ENCODE measurements at places on chromosomes 16 and 17.

DNA sequence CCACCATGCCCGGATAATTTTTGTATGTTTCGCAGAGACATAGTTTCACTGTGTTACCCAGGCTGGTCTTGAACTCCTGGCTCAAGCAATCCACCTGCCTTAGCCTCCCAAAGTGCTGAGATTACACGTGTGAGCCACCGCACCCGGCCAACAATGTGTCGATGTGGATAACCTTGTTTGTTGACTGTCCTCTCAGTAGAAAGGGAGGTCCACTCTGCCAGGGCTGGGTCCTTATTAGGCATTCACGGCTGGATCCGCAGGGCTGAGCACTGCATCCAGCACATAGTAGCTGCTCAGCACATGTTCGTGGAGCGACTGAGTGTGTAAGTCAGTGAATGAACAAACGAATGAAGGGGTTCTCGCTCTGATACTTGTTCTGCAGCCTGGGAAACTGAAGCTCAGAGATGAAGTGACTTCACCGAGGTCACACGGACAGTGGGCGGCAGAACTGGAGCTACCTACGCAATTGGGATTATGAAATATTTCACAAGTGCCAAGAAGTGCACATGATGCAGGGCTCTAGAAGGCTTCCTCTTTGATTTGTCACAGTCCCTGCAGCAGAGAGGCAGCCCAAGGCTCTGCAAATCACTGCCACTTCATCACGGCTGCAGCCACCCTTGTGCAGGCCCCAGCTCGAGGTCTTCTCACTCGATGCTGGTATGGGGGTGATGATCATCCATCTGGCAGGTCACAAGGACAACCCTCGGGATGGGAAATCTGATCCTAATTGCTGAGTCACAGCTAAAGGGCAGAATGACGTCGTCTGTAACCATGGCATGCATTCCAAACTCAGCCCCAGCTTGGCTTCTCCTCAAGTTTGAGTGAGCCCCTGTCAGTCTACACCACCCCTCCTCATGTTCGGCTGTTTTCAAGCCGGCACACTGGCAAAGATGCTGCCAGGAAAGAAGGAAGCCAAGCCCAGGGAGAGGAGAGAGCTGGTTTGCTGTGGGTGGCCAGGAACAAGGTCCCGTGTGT, 28.0 kb upstream of the SNN start:
- DNase-seq: no peak

DNA sequence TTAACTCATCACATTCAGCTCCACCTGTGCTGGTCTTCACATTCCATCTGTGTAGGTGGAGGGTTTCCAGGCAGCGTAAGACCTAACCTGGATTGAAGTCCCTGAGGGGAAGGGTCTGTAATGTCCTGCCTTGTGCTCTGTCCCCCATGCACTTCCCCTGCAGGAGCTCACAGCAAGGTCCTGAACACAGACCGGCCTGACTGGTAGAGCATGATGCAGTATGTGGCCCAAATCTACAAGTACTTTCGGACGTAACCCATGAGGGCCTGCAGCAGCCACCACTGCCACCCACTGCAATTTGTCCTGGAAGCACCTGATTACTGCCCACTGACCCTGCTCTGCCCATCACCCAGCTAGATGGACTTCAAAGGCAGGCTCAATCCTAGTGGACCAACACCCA, 36.6 kb upstream of the ADORA2B start:
- DNase-seq: no peak

GRCh38 chr16:424033-424622, 1.3 kb upstream of the RAB11FIP3 start:
- DNase-seq: no peak

GRCh38 chr16:88922826-88923410, 54.1 kb downstream of the CBFA2T3 start:
- no peak for DNase-seq

GRCh38 chr16:86886651-86887050, 308.3 kb downstream of the FOXL1 start:
- DNase-seq: no peak

DNA sequence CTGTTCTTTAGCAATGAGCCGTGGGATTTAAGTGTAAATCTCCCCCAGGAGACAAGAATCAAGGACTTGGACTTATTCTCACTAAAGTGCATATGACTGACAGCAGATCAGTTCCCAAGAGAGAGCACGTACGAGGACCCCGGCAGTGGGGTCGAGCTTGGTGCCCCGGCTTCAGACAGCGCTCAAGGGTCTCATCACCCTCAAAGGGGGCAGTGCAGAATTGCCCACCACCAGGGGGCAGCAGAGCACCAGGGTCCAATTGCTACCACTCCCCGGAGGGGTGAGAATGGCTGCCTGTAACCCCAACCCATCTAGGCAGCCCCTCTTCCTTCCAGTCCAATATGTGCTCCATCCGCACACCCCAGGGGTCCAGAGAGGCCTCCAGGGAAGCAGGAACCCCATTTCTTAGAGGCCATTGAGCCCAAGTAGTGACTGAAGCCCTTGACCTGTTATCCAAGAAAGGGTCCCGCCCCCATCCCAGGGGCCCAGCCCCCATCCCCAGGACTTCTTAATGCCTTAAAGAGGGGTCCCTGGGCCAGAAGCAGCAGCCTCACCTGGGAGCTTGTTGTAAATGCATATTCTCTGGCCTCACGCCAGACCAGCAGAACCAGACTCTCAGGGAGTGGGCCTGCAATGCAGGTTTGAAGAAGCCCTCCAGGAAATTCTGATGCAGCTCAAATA, 86.1 kb downstream of the ZDHHC7 start:
- peak; percentile 58 for DNase-seq

- DNase-seq: peak; percentile 6
These were observed 243.2 kb upstream of the GSE1 start for GRCh38 chr16:85369741-85370528.

- DNase-seq: no peak
These were observed 1.8 kb downstream of the ALKBH5 start for GRCh38 chr17:18185391-18185790.

DNA sequence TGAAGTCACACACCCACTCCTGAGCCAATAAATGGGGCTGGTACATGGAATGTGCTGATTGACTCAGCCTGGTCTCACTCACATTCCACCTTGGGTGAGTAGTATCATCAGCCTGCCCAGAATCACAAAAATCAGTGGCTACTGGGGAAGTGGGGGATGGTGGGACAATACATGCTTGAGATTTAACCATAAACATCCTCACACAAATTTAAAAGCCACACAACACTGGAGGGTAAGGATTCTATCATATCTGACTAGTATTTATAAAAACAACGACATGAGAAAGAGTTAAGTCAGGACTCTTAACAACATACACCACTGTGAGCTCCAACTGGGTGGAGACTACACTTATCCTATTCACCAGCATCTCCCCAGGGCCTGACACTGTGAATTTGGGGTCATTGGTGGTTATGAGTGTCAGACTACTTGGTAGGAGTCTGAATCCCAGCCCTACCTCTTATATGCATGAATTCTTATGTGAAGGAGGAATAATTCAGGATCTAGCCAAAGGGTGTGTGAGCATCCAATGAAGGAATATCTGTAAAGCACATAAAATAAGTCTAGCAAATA, 26.0 kb upstream of the IRX6 start:
- DNase-seq: no peak

- no peak for DNase-seq
These were observed 22.2 kb downstream of the QPRT start for GRCh38 chr16:29701214-29701555.

GRCh38 chr16:26169473-26169872, 477.7 kb downstream of the HS3ST4 start:
- DNase-seq: no peak

GRCh38 chr17:9648521-9649110, 3.3 kb downstream of the USP43 start:
- no peak for DNase-seq

DNA sequence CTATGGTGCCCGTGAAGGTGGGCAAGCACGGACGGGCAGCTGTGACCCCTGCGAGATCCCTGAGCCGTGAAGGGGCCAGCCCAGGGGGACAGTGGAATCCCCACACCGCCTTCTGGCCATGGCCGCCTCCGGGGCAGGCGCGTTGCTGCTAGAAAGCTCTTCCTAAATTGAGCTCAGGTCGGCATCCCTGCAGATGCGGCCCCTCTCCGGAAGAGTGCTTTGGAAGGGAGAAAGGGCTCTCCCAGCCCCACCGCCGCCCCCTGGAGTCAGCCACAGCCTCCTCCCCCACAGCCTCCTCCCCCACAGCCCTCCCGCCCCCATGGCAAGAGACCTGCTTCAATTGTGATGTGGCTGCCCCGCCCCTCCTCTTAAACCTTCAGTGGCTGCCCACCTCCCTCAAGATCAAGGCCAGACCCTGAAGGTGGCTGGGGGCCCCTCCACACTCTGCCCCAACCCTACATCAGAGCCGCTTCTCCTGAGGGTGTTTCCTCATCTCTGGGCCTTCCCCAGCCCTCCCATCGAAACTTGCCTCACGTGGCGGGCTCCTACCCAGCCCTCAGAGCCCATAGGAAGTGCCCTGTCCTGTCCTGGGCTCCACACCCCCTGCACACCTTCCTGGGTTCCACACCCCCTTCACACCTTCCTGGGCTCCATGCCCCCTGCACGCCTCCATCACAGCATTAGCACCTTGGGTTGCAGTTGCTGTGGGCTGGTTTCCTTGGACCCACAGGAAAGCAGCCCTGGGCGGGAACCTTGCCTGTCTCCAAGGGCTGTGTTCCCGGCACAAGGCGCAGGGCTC, 5.5 kb upstream of the CBFA2T3 start:
- DNase-seq: no peak

GRCh38 chr17:40074175-40074512, 11.4 kb downstream of the THRA start:
- DNase-seq: no peak

- DNase-seq: no peak
These were observed 1491.4 kb upstream of the GOT2 start for GRCh38 chr16:60225541-60225940.

GRCh38 chr16:79099716-79100115, 500.8 kb downstream of the MAF start:
- DNase-seq: no peak

DNA sequence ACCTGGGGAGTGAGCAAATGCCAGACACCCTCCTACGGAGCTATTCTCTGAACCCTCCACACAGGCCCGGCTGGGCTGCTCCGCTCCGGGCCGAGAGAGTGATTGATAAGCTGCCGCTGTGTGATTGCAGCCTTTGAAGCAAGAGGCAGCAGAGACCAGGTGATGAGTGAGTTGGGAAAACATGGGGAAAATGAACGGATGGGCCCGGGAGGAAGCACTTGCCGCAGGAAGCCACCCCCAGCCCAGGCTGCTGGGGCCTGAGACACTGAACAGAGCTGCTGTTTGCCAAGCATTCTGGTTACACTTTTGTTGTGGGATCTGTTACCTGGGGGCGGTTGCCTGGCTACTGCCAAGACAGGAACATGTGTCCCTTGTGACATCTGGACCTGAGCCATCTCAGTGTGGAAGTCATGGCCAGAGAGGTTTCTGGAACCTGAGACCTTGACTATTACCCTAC, 46.4 kb upstream of the KLHDC4 start:
- no peak for DNase-seq

DNA sequence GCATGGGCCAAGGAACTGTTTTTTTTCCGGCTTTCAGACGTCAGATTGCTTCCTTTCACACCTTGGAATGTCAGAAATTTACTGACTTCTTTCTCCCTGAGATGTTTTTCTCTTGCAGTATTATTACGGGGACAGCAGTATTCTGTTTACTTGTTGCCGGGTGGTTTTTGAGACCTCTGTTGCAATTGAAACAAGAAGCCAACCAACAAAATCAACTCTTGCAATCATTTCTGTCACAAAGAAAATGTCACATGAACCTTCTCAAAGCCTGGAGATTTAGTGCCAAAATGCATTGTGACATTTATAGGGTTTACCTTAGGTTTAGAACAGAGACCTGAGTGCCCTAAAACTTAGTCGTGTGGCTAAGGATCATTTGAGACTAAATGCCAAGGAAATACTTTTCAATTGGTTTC, 174.3 kb downstream of the MAP2K6 start:
- DNase-seq: no peak

GRCh38 chr17:16942141-16943031, 29.5 kb downstream of the TNFRSF13B start:
- DNase-seq: no peak

DNA sequence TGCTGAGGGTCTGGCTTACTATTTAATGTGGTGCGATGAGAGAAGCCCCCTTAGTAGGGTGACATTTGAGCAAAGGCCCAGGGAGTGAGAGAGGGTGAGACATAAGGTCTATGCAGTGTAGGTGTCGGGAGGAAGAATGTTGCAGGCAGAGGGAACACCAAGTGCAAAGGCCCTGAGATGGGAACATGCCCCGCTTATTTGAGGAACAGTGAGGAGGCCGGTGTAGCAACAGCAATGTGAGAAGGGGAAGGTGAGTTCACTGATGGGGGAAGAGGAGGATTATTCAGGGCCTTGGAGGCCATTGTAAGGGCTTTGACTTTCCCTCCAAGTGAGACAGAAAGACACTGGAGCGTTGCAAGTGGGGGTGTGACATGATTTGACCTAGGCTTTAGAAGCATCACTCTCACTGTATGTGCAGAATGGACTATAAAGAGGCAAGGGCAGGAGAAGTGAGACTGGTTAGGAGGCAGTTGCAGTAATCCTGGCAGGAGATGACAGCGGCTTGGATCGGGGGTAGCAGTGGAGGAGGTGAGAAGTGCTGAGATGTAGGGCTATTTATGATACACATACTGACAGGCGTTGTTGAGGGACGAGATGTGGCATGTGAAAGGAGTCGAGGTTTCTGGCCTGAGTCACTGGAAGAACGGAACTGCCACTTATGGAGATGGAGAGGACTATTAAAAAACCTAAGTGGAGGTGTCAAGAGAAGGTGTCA, 145.3 kb downstream of the SPECC1 start:
- no peak for DNase-seq

DNA sequence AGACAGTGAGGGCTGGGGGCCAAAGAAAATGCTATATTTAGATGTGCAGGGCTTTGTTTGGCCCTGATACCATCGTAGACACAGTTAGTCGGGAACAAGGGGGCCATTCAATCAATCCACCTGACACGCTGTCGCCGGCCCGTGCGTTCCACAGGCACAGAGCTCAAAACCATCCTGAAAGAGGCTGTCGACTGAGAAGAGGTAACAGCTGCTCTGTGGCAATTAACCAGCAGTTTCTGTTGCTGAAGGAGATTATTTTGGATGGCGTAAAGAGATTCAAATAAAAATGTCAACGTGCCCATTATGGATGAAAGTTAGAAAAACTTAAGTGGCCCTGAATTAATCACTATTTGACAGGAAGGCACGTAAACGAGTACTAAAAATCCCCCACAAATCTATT, 276.2 kb upstream of the IRX5 start:
- no peak for DNase-seq

- DNase-seq: no peak
These were observed 5.9 kb upstream of the CCDC57 start for GRCh38 chr17:82218349-82219075.

Measured in activated T-helper 9 cell treated with anti-CD3 and anti-CD28 coated beads, Interleukin-2, amount 50 U/mL, for 16 hours (primary cell).